ENCODE measurements at places on chromosomes 3 and 15. TPM values are rescaled to one million over a fixed set of nuclear protein-coding genes. Genes with fewer than 3 reads are reported as not detected.
A peak's percentile ranks its signal among the peaks of the same experiment; 100 is the strongest.

DNA sequence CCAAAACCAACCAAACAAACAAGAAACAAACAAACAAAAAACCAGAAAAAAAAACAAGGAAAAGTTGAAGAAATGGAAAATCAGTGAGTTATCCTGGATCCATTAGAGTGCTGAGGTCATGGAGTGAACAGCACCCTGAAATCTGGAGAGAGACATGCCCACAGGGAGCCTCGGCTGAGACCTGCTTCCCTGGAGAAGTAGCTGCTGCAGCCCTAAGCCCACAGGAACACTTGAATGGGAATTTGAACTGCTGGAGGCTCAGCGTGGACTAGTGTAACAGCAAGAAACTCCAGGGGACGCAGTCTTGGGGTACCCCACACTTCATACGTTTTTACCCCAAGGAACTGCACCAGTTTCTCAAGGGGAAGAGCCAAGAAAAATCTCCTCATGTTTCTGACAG is 144.1 kb upstream of the UBE3A start:
- no peak overlapping the region for H3K4me3 ChIP-seq
- no peaks in the 10 kb centered on the region for H3K36me3 ChIP-seq
- H3K4me1 ChIP-seq: no peaks in the 10 kb centered on the region
- no peaks in the 10 kb centered on the region for H3K27me3 ChIP-seq

GRCh38 chr3:105351821-105352220 is 14.9 kb upstream of the ALCAM start:
- no peak overlapping the region for H3K27ac ChIP-seq
- no peak overlapping the region for H3K4me3 ChIP-seq
- DNase-seq: no peak
- H3K27me3 ChIP-seq: peaks cover 25% of the 10 kb centered on the region

DNA sequence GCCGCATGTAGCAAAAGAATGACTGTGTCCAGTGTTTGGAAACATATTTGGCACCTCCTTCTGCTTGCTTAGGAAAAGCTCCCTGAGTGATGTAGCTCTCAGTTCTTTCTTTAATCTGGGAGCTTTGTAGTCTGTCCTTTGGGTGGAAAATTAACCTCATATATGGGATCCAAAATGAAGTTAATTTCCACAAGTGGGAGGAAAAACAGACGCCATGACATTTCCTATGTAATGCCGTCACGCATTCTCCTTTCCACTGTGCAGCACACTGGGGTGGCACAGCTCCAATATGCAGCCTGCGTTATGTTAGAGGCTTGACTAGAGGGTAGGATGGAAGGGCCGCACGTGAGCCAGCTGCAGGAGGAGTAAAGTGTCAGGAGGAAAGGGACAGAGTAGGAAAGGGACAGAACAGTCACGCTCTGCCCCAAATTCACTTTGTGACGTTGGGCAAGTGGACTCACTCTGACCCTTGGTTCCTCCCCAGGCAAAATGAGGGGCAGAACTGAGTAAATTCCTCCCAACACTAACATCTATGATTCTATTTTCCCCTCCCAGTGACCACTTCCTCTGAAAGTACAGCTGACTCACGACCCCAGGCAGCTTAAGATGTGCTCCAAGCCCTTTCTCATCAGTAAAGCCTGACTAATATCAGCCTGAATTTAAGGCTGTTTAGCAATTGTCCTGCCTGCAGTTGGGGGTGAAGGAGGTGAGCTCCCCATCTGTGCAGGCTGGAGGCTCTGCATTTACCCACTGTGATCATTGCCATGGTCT is 176.5 kb upstream of the PFN2 start:
- no peaks in the 10 kb centered on the region for H3K36me3 ChIP-seq
- no peak for DNase-seq
- no peak overlapping the region for H3K4me3 ChIP-seq

DNA sequence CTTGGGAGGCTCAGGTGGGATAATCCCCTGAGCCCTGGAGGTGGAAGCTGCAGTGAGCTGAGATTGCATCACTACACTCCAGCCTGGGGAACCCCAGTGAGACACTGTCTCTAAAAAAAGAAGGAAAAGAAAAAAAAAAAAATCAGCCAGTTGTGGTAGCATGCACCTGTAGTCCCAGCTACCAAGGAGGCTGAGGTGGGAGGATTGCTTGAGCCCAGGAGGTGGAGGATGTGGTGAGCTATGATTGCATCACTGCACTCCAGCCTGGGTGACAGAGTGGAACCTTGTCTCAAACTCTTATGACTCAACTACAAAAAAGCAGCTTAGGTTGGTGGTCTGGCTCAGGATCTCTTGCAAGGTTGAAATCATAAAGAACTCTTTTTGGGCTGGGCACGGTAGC is 19.3 kb upstream of the GPX1 start:
- peaks cover 30% of the 10 kb centered on the region for H3K36me3 ChIP-seq
- H3K27ac ChIP-seq: peak overlapping the region; percentile 30
- no peaks in the 10 kb centered on the region for H3K27me3 ChIP-seq

DNA sequence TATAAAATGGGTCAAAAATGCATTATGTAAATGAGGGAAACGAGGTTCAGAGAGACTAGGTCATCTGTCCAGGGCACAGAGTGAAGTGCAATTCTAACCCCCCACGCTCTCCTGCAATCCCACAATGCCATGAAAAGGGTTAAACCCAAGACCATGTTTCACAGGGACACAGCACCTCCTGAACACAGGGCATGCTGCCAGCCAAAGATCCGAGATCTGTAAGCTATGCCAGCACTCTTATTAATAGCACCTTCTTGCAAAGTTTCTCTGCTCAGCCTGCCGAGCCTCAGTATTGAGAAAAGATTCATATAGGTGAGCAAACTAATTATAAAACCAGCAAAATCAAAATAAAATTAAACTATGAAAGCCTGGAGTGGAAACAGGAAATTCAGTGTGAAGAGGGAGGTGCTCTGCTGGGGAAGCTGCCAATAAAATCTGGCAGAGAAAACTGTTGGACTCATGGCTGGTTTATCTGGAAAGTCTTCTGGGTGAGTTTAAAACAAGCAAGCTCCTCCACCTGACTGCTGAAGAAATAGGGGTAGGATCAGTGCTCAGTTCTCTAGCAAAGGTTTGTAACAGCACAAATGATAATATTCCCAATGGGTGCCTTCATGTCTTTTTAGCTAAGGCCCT is 50.3 kb downstream of the LRIG1 start:
- no peaks in the 10 kb centered on the region for H3K36me3 ChIP-seq
- no peak overlapping the region for H3K4me3 ChIP-seq
- peaks cover 62% of the 10 kb centered on the region for H3K4me1 ChIP-seq
- no peak for DNase-seq
- no peaks in the 10 kb centered on the region for H3K27me3 ChIP-seq

GOLGA6D gene
- not detected for total RNA-seq

SCAANT1 gene
- total RNA-seq: not detected

Measured in left lung (tissue), 14 donors.